ENCODE measurements at places on chromosomes 3 and 15. TPM values are rescaled to one million over a fixed set of nuclear protein-coding genes. Genes with fewer than 3 reads are reported as not detected.

Gene CLEC3B
- not detected for polyA plus RNA-seq

Gene ISLR2
- polyA plus RNA-seq: not detected

Gene B3GALNT1
- 1.1 TPM for polyA plus RNA-seq

Gene DNAJB11
- 45.1 TPM for polyA plus RNA-seq

Gene P2RY14
- polyA plus RNA-seq: 4.8 TPM

Gene TFDP2
- polyA plus RNA-seq: 29.7 TPM

Gene FGF12
- 0.38 TPM for polyA plus RNA-seq

Gene MINAR1
- 0.08 TPM for polyA plus RNA-seq

Gene SLC2A2
- not detected for polyA plus RNA-seq

Gene GPR176
- polyA plus RNA-seq: 0.46 TPM

All from IgD-negative memory B cell (primary cell).